ENCODE measurements at places on chromosomes 12 and 14. TPM values are rescaled to one million over a fixed set of nuclear protein-coding genes. Genes with fewer than 3 reads are reported as not detected.

DNA sequence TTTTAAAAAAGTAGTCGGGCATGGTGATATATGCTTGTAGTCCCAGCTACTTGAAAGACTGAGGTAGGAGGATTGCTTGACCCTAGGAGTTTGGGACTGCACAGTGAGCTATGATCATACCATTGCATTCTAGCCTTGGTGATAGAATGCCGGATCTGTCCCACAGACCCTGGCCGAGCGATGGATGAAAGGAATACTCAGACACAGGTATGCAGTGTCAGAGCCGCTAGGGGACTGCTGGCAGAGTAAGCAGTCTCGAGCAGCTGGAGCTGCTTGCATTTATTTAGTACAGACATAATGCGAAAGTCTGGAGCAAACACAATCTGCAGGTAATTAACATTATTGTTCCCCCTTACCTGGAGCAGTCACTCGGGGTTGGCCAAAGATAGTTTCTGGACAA is 18.6 kb downstream of the AICDA start:
- no peak for DNase-seq

- no peak for DNase-seq
These were observed 184.3 kb upstream of the C14orf180 start for GRCh38 chr14:104395276-104395675.

- peak; percentile 34 for DNase-seq
These were observed 146.9 kb upstream of the KRR1 start for GRCh38 chr12:75658286-75658685.

GRCh38 chr12:19694627-19695026 is 255.3 kb downstream of the AEBP2 start:
- no peak for DNase-seq

DNA sequence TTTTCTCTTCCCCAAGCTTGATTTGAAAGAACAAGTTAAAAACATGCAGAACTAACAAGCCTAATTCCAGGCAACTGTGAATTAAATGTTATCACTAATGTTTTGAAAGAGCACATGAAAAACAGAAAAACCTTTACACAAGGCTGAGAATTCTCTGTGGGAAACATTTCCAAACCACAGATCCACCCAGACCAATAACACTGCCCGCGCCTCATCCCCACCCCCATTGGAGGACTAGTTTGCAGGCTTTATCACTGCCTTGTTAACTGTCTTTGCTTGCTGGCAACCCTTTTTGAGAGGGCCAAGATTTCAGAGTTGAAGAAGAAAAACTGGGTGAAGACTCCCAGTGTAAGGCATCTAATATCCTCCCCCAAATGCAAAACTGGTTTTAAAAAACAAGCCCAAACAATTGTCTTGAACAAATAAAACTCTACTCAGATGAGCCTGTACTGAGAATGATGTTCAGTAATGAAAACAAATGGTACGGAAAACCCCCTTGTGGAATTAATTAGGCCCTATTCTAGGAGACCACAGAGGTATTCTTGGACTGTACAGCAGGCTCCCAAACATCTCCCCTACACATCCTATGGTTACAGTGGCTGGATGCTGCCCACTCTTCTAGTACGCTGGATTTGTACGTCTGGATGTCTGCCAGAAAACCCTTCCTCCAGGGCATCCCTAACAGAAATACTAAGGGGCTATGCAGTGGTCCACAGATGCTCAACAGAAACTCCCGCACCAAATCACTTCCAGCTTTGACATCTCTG is 5.8 kb downstream of the MAX start:
- DNase-seq: no peak

GRCh38 chr12:60148831-60149230 is 553.0 kb downstream of the SLC16A7 start:
- DNase-seq: peak; percentile 92

DNA sequence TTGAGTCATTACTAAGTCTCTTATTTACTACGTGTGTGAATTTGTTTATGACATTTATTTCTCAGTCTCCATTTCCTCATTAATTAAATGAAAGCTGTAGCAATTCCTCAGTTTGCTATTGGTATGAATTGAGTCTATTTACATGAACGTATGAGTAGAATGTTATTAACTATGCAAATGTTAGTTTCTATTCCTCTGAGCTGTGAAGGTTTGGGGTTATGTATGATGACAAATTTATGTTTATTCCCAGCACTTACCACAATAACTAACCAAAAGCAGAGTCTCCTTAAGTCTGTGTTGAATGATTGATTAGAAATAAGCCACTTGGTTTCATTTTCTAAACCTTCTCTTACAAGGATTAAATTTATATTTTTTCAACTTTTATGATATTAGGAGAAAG is 1340.9 kb downstream of the FSCB start:
- no peak for DNase-seq

GRCh38 chr14:78848234-78848820 is 678.2 kb downstream of the NRXN3 start:
- peak; percentile 8 for DNase-seq

GRCh38 chr12:96271469-96272199 is 77.5 kb downstream of the ELK3 start:
- DNase-seq: no peak

DNA sequence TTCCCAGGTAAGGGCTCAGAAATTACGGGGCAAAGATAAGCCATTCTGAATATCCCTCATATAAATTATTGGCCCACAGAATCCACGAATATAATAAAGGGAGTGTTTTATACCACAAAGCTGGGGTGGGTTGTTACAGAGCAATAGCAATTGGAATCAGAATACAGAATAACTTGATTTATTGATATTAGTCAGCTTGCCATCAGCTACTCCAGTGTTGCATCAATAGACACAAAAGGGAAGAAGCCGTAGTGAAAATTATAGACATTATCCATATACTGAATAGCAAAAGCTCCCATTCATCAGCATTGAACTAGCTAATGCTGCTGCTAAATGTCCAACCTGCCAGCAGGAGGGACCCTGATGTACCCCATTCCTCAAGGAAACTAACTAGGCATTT is 18.3 kb downstream of the MDGA2 start:
- DNase-seq: no peak

DNA sequence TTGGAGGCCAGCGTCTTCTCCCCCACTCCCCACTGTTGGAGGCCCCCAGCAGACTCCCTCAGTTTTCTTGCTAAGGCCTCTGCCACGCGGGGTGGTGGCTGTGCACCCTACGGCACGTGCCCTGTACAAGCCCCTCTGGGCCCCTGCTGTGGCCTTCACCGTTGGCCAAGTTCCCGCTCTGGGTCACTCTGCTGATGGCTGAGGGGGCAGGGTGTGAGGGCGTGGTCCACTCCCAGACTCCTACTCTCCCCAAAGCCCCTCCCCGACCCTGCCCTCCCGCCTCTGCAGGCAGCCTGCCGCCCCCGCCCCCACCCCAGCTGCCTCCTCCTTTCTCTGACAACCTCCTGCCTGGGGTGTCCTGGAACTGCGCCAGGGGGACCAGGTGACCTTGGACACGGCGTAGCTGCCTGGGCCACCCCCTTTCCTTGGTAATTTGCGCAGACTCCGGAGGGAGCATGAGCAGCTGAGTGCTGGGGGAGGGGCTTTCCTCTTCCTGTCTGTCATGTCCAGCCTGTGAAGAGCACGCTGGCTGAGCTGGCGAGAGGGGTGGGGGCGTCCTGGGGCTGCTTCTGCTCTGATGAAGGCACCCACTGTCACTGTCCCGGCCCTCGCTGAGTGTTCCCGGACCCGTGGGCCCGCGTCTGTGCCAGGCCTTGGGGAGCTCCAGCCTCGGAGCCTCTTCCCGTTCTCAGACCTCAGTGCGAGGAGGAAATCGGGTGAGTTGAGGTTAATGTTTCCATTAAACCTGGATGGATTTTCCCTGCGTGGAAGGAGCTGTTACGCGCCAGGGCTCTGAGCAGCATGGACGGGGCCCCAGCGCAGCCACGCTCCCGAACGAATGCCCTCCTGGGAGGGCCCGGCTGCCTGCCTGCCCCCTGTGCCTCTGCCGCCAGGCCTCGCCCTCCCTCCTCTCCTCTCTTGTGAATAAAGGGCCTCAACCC is 85.0 kb downstream of the KIF26A start:
- no peak for DNase-seq

- no peak for DNase-seq
These were observed 48.7 kb downstream of the RASSF3 start for GRCh38 chr12:64658892-64659481.

GRCh38 chr12:14982991-14983390 is 10.1 kb downstream of the PDE6H start:
- no peak for DNase-seq

TMEM253 gene
- 0.42 TPM for total RNA-seq

RNASE2 gene
- not detected for total RNA-seq

RNASE8 gene
- not detected for total RNA-seq

SLC17A8 gene
- not detected for total RNA-seq

PUS7L gene
- total RNA-seq: 17.3 TPM

TEP1 gene
- total RNA-seq: 18.6 TPM

LHX5 gene
- 0.24 TPM for total RNA-seq

Measured in foreskin keratinocyte (primary cell).